ENCODE measurements at places on chromosomes 3 and 15. TPM values are rescaled to one million over a fixed set of nuclear protein-coding genes. Genes with fewer than 3 reads are reported as not detected.
A peak's percentile ranks its signal among the peaks of the same experiment; 100 is the strongest.

GRCh38 chr3:52339612-52340011, 23.5 kb downstream of the DNAH1 start:
- peak; percentile 85 for DNase-seq

- no peak for DNase-seq
Measured at GRCh38 chr3:190734490-190734889, 128.0 kb downstream of the GMNC start.

- DNase-seq = peak; percentile 20
Measured at GRCh38 chr3:71162221-71162620, 421.3 kb downstream of the FOXP1 start.

DNA sequence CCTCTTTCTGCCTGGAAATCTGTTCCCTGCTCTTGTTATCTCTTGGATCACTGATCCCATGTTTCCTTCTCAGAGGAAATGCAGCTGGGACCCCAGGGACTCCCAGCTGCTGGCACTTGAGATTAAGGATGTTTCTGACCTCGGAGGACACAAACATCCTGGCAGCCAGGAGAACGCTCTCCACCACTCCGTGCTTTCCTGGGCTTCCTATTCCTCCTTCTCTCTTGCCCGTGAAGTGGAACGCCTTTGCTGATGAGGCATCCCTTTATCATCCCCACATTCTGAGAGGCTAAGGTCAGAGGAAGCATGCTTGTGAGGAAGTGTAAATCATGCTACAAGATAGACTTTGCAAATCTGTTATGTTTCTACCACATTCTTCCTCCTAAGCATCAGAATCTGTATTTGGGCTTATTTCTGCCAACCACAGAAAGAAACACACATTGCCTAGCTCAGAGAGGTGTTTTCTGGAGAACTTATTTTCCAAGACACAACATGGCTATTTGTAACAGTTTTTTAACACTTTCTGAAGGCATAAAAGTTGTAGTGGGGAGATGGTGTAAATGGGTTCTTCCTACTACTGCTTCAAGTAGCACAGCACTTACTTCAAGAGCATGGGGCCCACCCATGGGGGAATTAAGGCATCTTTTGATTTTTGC, 25.6 kb upstream of the LDHAL6B start:
- no peak for DNase-seq

GOLGA8H gene
- total RNA-seq = 0.29 TPM

FOXL2NB gene
- not detected for total RNA-seq

CHRFAM7A gene
- total RNA-seq = 0.40 TPM
